NCI-H1092 (cell line): ENCODE measurements at places on chromosomes 11 and 22.
A peak's percentile ranks its signal among the peaks of the same experiment; 100 is the strongest.

DNA sequence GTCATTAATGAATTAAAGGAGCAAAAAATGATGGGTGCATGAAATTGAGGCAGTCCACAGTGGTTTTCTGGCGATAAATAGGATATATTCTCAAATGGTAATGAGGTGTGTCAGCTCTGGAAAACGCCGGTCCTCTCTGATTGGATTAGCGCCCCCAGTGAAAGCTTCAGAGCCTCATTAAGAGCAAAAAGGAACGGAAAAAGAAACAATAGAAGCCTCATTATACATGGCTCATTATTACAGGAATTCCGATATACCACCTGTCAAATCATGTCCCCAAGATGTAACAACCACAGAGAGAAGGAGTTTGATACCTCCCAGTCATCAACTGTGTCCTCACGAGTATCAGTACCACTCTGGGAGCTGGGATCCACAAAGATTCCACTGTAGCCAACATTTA, 175.7 kb upstream of the PITPNB start:
- DNase-seq, result no peak

DNA sequence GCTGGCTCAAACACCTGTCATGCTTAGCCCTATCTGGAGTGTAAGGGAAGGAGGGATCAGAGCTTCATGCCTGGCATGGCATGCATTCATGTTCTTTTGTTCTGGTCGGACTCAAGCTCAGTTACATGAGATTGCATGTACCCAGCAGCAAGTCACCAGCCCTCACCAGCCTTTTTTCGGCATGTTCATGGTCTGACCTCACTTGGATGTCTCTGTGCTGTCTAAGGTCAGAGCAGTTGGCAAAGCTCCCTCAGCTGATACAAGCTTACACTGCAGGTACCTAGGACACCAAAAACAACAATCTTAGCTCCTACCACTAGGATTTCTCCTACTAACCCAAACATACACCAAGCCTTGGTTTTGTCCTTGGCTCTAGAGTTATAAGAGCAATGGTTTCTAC, 152.6 kb downstream of the BARX2 start:
- no peak for DNase-seq

DNA sequence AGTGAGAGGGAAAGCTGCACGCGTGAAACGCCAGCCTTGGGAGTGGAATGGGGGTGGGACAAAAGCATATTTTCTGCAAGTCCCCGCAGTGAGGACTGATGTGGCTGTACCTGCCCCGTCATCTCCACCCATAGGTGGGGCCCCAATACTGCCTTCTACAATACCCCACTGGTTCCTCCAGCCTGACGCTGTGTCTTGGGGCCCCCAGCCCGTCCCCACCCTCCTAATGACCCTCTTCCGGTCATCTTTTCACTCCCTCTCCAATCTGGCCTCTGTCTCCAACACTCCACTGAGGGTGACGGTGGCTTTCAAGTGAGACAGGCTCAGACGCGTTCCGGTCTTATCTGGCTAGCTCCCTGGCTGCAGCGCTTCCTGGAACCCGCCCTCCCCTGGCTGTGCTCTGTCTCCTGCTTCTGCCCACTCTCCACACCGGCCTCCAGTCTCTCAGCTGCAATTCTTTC, 104.2 kb downstream of the MICAL3 start:
- no peak for DNase-seq

DNA sequence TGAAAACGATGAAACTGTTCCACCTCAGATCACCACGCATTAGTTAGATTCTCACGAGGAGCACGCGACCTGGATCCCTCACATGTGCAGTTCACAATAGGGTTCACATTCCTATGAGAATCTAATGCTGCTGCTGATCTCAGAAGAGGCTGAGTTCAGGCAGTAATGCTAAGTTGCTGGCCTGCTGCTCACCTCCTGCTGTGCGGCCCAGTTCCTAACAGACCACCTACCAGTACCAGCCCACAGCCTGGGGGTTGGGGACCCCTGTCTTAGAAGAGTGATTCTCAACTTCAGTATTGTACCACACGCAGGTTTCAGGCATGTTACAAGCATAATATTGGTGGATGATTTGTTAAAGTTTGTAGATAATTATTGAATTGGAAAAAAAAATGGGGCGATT, 182.7 kb downstream of the BLID start:
- no peak for DNase-seq

DNA sequence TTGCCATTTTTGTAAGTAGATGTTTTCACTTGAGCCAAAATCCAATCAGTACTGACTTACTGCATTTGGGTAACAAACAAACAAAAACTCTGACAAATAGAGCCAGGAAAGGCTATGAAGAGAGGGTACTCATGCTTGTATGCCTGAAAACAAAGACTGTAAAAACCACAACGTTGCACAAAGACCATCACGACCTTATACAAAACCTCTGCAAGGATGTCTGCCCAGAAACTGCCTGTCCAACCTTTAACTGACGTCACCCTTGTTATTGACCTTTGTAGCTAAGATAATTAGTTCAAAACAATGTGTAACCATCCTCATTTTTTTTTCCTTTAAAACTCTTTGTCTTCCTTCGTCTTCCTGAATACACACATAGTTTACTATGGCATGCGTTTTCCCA, 804 bp upstream of the CREBZF start:
- no peak for DNase-seq

DNA sequence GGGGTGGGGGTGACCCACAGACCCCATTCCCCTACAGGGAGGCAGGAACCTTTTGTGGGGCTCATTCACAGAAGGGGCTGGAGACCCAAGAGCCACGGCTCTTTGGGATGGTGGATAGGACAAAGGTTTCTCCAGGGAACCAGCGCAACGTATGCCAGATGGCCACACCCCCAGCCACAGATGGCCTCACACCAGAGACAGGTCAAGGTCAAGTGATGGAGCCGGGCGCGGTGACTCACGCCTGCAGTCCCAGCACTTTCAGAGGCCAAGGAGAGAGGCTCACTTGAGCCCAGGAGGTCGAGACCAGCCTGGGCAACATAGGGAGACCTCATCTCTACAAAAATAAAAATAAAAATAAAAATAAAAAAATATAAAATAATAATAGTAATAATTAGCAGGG, 17.1 kb upstream of the BRSK2 start:
- DNase-seq, result no peak

GRCh38 chr11:114607753-114608459, 12.3 kb upstream of the NXPE4 start:
- no peak for DNase-seq

GRCh38 chr11:57896361-57897145, 127.1 kb upstream of the OR9Q1 start:
- no peak for DNase-seq

GRCh38 chr11:936199-936598, 10.5 kb downstream of the AP2A2 start:
- DNase-seq, result no peak

GRCh38 chr11:123535401-123535800, 105.3 kb downstream of the GRAMD1B start:
- DNase-seq, result no peak

GRCh38 chr11:12888525-12889158, 120.5 kb upstream of the RASSF10 start:
- peak; percentile 76 for DNase-seq

DNA sequence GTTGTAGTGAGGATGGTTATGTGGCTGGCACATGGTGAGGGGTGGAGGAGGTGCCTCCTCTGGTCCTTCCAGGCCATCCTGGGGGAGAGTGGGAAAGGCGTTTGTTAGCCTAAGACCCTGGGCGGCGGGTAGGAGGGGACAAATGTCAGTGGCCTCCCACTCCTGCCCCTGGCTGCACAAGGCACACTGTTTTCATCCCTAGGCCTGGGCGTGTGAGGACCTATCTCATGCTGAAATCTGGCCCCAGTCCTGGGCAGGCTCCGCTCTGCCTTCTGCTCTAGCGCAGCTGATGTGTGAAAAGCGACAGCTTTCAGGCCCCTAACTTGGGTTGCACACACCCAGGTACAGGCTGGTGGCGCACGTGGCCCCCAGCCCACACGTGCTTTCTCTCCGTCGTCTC, 32.1 kb downstream of the DAGLA start:
- DNase-seq, result no peak

DNA sequence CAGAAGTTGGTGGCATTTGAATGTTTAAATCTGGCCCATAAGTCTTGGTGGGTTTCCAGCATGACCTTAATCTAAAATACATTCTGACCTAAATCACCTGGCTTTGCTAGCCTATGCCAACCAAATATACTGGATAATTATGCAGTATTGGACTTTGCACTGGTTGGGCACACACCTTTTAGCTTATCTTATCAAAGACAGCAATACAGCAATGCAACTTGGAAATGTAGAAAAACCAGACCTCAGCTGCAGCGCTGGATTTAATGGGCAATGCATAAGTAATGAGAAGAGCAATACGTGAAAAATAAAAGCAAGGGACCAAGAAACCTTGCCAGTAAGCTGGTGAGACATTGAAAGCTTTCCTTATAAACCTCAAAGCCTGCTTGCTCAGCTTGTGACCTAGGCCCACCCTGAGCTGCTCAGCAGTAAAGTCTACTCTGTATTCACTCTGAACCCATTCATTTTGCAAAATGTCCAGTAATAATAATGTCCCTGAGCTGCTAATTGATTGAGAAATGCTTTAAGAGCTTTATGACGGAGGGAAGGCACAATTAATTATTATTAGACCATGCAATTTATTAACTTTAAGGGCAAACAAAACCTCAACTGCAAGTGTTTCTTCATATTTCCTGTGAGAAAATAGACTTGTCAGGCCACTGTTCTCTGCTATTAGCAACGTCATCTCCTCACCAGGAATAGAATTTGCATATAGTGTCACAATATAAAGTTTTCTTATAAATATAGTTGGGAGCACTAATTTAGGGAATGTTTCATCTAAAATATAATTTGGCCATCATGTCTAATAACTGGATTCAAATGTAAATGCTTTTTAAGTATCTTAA, 49.4 kb upstream of the CEP295 start:
- DNase-seq, result no peak

- DNase-seq, result no peak
Observed at GRCh38 chr11:77042111-77042726, 8.0 kb downstream of the B3GNT6 start.

DNA sequence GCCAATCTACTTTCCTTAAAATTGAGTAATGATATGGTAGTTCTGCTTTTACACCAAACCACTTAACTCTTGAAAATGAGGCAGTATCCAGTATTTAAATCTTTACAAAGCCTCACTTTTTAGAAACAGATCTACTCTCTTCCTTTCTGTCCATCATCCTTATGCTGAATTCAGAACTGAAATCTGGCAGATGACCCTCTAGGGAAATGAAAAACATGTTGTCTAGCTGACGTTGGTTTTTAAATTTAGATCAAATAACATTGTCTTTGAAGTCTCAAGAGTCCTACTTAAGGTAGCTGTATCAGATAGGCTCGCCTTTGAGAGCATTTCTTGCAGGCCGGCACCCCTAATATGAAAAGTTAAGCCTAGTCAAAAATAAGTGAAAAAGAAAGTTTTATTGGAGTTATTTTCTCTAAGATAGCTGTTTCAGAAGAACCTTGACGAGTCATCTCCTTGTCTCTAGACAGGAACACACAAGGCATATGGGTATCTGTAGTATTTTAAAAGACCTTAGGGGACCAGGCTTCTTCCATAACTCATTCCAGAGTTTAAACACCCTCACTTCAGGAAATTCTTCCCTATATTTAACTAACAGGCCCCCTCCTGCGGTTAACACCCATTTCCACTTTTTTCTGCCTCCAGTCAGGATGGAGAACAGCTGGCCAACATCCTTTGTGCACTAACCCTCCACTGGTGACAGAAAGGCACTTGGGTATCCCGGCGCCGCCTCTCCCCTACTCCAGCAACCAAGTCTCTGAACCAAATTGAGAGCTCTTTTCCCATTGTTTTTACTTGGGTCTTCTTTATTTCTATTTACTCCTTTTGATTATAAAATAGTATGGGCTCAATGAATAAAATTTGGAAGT, 81.2 kb downstream of the WNT11 start:
- DNase-seq, result no peak

DNA sequence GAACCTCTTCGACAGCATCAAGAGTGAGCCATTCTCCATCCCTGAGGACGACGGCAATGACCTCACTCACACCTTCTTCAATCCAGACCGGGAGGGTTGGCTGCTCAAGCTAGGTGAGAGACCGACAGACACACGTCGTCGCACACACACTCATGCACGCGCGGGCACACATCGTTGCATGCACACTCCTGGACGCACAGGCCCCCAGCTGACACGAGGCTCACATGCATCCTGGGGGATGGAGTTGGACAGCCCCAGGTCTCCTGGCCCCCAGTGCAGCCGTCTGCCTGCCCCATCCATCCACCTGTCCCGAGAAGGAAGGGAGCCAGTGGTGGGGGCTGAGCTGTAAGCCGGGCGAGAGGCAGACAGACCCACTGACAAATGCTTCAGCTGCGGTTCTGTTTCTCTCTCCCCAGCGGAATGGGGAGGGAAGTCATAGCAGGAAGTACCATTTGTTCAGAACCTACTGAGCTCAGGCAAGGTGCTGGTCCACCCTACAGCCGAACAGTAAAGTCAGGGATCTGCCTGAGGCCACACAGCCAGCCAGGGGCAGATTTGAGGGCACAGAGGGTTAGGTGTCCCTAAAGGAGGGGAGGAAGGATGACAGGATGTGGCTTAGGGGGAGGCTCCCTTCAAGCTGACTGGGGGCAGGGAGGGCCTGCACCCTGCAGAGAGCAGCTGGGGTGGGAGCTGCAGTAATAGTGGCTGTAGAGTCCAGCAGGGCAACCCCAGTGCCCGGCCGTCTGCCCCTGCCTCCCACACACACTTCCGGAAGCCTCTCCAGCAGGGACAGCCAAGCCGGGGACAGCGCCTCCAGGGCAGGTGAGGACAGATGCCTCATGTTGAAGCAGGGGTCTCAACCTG, 27.1 kb downstream of the CYTH4 start:
- no peak for DNase-seq

GRCh38 chr11:76626266-76626665, 44.3 kb downstream of the LRRC32 start:
- no peak for DNase-seq

GRCh38 chr11:33682446-33682845, 18.2 kb downstream of the C11orf91 start:
- DNase-seq, result no peak

- DNase-seq, result no peak
Observed at GRCh38 chr11:108558222-108558621, 35.3 kb downstream of the EXPH5 start.

DNA sequence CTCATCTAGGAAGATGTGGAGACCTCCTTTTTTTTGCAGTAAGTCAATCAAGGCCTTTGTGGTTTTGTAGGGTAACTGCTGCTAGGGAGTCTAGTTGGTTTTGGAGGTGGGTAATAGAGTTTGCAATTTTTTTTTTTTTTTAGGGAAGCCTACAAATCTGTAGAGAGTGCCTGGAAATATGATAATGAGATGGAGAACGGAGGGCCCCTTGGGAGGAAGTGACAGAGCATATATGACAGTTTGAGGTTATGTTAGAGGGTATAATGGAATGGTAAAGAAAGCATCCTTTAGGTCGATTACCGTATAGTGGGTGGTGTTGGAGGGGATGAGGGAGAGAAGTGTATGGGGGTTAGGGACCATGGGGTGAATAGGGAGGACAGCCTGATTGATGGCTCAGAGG, 98.3 kb downstream of the ELP4 start:
- no peak for DNase-seq
